ENCODE measurements at places on chromosomes 7 and 10.

DNA sequence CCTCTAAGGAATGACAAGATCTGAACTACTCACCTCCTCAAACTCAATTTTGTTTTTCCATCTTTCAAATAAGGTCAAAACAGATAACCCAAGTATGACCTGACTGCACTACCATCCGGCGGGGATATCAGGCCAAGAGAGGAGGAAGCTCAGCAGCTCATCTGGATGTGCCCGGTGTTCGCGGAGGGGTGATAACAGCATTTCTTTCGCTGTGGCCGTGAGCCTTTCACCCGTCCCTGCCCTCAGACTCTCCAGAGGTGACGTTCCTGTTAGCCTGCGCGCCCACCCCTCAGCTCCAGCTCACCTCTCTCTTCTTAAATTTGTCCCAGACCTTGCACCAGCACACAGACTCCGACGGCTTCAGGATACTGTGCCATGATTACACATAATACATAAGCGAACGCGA, 526 bp downstream of the ZNF248 start:
- peak; percentile 52 for DNase-seq

DNA sequence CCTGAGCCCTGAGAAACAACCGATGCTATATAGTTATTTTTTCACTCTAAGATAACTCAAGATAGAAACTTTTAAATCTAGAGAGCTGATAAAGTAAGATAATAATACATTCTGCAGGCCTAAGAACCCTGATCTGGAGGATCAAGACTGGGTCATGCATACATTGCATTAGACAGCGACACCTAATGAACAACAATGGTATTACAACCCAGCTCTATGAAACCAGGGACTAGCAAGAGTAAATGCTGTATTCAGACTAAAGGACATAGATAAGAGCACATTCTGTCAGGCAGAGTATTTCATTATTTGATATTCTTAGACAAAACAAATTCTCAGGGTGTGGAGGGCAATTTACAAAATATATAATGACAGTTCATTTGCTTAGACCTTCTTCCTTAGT, 148.6 kb downstream of the GRK5 start:
- no peak for DNase-seq

DNA sequence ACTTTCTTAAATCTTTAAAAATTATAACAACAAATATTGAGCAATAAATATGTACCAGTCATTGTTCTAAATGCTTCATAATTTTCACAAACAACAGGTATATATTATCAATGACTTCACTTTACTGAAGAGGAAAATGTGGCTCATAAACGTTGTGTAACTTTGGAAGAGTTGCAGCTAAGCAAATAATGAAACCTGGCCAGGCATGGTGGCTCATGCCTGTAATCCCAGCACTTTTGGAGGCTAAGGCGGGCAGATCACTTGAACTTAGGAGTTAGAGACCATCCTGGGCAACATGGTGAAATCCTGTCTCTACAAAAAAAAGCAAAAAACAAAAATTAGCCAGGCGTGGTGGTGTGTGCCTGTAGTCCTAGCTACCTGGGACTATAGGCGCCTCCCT, 71.9 kb upstream of the AMPH start:
- DNase-seq: no peak

DNA sequence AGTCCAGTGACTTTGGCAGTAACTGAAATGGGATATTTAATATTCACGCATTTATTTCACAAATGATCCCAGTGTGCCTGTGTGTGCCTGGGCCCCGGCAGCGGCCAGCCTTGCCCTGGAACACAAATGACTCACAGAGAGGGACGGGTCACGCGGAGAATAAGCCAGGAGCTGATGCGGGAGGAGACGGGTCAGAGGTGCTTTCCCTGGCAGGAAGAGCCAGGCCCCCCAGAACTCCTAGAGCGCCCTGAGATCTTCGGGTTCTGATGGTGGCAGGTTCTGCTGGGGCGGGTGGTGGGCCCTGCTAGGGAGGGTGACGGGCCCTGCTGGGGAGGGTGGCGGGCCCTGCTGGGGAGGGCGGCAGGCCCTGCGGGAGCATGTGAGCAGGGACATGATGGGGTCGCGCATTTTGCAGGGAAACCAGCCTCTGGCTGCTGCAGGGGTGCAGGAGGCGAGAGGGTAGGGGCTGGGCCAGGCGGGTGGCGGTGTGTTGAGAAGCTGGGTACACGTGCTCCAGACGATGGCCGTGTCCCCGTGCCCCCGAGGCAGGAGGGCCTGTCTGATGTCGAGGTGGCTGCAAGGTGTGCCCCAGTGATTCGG, 84.2 kb upstream of the DIP2C start:
- no peak for DNase-seq

DNA sequence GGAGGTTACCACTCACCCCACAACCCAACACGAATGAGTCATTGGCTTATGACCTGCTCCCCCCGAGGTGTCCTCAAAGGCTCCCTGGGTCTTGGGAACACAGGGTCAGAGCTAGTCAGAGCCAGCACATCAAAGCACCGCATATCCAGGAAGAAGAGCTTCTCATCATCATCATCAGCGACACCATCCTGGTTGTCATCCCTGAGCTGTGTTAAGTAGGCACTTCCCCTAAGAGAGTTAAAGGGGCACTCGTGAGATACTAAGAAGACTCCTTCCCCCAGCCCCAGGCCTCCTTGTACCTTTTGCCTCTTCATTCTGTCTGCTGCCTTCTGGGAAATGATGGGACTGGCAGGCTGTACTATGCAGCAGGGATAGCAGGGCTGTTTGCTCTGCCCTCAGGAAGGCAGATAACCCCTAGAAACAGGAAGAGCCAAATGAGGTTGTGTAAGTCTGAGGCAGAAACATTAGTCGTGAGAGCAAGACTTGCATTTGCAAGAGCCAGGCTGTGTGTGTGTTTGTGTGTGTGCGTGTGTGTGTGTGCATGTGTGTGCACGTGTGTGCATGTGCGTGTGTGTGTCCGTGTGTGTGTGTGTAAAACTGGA, 11.1 kb upstream of the CPA1 start:
- peak; percentile 85 for DNase-seq

DNA sequence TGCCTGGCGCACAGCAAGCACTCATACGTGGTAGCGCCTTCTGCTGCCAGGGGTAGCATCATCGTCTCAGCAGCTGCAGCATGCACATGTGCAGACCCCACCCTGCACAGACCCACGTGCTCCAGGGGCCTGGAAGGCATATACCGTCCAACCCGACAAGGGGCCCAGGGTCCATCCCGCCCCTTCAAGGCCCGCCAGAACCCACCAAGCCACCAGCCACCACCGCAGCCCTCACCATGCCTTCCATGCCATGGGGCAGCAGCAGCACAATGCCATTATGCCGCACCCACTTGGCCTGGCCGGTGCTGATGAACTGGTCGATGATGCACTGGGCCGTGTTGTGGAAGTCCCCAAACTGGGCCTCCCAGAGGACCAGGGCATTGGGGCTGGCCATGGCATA, 22.7 kb downstream of the OGDHL start:
- DNase-seq: no peak

- DNase-seq: no peak
Observed at GRCh38 chr7:150978126-150978789, at the start of gene KCNH2. Gene KCNH2 (minus strand): TSS chr7:150978321. CDS start chr7:150977913, 408 bp downstream.

DNA sequence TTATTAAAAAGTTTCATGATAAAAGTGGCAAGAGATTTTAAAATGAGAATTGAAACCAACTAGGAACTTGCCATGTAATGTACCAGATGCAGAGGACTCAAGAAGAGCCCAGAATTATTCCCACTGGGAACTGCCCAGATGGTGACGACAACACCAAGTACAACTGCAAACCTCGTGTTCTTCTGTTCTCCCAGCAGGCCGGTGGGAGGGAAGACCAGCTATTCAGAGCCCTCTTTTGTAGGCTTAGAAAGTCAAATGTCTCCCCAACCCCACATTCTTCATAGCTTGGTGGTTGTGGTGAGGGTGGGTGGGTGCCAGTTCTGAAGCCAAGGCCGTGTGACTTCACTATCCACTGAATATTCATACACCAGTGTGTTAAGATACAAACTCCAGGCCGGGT, 54.3 kb upstream of the ITGB1 start:
- DNase-seq: no peak

DNA sequence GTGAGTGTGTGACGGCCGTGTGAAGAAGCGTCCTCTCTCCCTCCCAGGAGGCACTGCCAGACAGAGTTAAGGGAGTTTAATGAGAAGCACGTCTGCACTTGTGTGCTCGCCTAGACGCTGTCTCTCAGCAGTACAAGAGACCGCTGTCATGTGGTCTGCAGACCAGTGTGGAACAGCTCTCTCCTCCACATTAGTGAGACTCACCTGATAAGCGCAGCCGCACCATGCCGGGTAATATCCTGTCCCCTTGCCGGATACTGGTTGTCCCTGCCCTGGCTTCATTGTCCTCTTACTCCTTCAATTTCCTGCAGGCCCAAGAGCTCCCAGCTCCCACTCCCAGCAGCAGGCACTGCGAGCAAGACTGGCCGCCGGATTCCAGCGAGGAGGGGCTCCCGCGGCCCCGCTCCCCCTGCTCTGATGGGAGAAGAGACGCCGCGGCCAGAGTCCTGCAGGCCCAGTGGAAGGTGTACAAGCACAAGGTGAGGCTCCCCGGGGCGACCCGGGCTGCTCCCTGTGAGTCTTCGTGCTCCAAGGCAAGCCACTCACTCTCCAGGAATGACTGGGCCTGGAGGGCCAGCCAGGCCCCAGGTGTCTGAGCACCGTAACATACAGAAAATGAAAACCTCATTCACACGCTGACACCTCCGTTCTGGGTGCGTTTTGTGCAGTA, 33.5 kb upstream of the TTYH3 start:
- DNase-seq: no peak

DNA sequence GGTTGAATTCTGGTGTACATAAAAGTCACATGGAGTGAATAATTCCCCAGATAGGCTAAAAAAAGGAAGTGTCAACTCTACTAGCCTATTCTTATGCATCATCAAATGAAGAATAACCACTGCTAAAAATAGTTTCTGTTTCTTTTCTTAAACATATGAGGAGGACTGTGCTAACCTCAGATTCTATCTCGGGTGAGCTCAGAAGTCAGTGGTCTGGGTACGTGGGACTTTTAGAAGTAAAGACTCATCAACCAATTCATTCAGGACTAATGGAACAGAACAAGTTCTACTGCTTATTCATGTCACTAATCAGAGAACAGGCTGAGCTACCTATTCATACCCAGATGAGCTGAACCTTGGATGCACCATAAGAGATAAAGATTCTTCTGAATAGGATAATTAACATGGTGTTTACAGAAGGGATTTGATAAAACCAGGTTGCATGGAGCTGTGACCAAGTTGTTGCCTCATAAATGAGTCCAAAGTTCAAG, 9.5 kb upstream of the ASAH2 start:
- peak; percentile 23 for DNase-seq

- no peak for DNase-seq
Observed at GRCh38 chr7:379456-380138, 89.6 kb downstream of the FOXL3 start.

DNA sequence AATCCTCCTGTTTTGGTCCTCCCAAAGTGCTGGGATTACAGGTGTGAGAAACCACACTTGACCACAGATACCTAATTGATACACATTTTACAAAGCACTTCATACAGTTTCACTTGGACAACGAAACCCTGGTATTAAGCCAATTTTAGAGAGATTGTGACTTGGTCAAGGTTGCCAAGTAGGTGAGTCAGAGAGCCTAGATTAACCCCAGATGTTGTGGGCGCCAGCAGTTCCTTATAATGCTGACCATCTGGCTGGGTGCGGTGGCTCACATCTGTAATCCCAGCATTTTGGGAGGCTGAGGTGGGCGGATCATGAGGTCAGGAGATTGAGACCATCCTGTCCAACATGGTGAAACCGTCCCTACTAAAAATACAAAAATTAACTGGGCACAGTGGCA, 4.9 kb upstream of the PHKG1 start:
- DNase-seq: no peak

GRCh38 chr7:132430861-132431822, 145.1 kb downstream of the PLXNA4 start:
- no peak for DNase-seq

Measured in kidney glomerular epithelial cell (primary cell).